ENCODE measurements at places on chromosomes 5 and 9.
A peak's percentile ranks its signal among the peaks of the same experiment; 100 is the strongest.

DNA sequence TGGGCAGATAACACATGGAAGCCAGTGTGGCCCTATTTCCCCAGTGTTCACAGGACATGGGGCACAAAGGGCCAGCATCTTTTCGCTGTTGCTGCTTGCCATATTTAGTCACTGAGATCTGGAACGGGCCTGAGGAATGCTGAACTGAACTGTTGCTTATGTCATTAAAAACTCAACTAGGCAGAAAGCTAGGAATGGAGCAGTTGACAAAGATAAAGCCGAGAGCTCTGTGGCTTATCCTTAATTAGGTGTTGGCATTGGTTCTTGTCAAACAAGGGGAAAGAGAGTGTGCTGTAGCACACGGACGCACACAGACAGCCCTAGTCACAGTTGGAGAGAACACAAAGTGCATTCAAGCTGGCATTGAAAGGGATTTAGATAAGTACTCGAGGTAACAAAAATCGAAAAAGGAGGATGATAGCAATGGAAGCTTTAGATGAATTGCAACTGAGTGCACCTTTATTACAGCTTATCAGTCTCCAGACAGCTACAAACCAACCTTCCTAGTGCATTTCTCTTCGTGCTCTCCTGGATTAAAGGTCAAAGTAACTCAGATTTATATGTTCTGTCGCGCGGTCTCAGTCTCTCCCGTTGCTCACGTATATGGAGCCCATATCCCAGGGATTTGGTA is 450.2 kb upstream of the ZNF608 start:
- DNase-seq, result no peak

- DNase-seq, result peak; percentile 35
These were observed 109.8 kb upstream of the TBC1D2 start for GRCh38 chr9:98365227-98365669.

DNA sequence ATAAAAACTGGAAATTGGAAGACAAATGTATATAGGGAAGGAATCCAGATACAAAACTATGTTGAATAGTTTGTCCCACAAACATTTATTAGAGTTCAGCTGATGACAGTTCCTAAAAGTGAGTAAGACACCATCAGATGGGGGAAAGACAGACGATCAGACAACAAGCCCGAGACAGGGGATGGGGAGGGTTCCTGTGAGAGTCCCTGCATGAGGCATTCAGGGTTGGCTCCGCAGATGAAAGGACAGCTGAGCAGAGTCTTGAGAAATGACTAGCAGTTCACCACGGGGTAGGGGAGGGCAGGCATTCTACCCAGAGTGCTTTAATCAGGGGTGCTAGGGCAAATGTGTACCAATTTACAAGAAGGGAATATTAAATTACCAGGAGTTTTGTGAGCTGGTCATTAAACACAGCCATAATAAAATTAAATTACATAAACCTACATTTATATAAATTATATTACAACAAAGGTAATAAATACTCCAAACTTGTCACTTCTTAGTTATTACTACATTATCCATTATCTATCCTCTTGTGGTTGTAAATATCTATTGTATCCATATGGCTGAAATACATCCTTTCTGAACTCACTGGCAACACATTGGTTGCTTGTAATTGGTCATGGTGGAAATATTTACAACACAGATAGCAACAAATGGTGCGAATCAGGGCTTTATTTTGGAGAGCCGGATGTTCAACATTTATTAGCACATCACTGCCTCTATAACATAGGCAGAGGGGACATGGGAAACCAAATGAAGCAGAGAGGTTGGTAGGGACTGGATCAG is 27.8 kb downstream of the TNFSF15 start:
- no peak for DNase-seq

DNA sequence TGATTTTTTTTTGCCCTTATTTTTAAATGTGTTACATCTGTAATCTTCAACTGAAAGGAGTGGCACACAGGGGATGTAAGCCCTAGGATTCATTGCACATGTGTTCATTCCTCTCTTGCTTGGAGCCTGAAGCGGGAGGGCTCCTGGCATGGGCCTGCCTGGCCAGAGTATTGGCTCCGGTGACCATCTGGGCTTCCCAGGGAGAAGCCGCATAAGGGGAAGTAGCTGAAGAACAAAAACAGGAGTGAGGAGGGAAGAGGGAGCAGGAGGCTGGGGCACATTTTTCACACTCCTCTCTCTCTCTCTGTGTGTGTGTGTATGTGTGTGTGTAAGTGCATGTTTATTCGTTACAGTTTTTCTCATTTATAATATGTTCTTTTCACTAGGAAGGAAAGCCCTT is 269.9 kb downstream of the PRR16 start:
- DNase-seq, result no peak

DNA sequence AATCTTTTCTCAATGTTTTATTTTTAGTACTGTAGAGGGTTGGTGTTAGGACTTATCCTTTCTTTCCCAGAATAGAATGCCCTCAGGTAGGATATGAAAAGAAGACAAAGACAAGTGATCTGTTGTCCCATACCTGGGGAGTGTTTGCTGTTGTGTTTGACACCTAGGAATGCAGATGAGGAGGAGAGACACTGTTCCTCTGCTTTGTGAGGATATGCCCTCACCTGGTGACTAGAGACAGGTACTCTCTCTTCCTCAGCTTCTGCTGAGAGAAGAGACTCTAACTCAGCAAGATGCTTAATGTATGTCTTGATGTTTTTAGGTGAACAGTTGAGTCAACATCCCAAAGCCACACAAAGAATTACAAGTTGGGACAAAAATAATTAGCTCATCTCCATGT is 468.4 kb downstream of the PRR16 start:
- DNase-seq, result no peak

- DNase-seq, result no peak
These were observed 429.2 kb upstream of the SGCD start for GRCh38 chr5:155897761-155898160.

GRCh38 chr5:111756581-111757354 is at the start of gene NREP:
Gene NREP (minus strand): TSS chr5:111757194. CDS start chr5:111755772, 1,422 bp downstream.
- DNase-seq, result peak; percentile 73

GRCh38 chr5:176985516-176985915 is 21.1 kb downstream of the UIMC1 start:
- DNase-seq, result peak; percentile 64

DNA sequence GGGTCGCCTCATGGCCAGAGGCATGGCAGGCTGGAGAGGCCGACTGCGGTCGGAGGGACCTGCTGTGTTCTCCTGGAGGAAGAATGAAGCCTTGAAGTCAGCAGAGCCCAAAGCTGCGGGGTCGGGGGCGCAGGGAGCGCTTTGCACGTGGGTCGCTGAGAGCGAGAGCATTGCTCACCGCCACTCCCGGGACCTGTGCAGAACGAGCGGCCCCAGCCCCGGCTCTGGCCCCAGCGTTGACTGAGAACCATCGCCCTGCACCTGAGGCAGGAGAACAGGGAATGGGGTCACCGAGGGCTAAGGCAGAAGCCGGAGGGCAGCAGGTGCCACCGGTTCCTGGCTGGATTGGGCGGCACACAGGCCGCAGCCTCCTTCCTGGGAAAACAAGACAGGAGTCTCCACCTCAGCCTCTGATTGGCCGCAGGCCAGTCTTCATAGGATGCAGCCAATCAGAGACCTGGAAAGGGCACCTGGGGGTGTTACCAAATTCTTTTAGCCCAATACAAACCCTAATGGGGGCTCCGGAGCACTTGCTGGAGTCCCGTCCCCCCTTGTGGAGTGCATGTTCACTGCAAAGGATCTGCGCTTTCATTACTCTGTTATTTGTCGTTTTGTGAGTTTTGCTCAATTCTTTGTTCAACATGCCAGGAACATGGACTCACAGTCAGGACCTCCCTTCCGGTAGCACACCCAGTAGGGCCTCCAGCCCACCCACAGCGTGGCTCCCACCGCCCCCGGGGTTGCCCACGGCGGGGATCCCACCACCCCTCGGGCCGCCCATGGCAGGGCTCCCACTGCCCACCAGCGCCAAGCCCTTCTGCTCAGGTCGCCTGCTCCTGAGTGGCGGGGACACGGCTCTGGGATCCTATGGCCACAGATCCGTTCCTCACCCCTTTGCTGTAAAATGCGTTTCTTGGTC is 24.7 kb upstream of the SLC6A19 start:
- DNase-seq, result no peak

- no peak for DNase-seq
These were observed 270.1 kb upstream of the PTGER4 start for GRCh38 chr5:40409601-40410000.

DNA sequence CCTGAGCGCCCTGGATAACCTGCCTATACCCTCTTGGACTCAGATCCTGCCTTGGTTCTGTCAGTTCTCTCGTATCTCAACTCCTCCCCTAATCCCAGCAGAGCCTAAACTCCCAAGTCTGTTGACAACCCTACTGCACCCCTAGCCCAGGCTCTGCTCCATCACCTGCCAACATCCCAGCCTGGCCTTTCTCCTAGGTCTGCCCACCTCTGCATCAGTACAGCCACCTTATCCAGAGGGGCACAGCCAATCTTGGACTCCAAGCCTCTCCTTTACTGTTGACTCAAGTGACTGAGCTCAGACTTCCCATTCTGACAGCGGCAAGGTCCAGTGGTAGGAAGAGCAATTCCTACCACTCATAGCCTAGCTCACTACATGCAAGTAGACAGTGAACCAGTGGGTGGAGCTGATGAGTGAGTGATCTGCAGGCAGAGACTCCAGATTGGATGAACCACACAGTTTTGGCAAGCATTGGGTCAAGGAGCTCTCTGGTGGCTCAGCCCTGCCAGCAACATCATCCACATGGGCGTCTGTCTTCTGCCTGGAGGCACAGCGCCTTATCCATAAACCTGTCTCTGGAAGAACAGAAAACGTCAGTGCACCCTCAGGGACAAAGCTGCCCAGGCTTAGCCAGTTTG is 26.5 kb downstream of the TRMO start:
- DNase-seq, result peak; percentile 16

GRCh38 chr9:134604834-134605233 is 36.8 kb upstream of the COL5A1 start:
- DNase-seq, result no peak

- DNase-seq, result peak; percentile 30
These were observed 27.1 kb upstream of the MYORG start for GRCh38 chr9:34403554-34404380.

GRCh38 chr5:132269635-132270334 is 12.3 kb downstream of the PDLIM4 start:
- DNase-seq, result no peak

DNA sequence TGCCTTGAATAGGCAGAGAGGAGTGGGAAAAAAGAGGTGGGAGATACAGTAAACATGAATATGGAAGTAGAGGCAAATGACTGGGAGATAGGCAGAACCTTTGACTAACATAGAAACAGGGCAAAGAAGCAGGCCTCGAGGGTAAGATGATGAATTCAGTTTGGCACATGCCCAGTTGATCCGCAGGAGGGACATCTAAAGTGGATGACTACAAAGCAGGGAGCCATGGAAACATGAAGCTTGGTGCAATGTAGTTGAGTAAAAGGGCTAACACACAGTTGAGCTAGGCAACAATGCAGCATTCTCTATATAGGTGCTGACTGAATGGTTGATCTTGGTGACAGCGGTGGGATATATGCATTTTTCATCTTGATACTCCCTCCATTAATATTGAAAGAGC is 253.8 kb downstream of the DMRT2 start:
- DNase-seq, result no peak

DNA sequence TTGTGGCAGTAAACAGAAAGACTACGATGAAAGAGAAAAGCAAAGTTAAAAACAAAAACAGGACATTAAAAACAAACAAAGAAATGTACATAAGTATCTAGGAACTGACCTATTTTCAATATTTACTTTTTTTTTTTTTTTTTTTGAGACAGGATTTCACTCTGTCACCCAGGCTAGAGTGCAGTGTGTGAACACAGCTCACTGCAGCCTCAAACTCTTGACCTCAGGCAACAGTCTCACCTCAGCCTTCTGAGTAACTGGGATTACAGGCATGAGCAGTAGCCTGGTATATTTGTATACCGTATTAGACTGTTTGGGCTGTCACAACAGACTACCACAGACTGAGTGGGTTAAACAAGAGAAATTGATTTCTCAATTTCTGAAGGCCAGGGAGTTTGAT is 1189.1 kb downstream of the CDH9 start:
- DNase-seq, result no peak

DNA sequence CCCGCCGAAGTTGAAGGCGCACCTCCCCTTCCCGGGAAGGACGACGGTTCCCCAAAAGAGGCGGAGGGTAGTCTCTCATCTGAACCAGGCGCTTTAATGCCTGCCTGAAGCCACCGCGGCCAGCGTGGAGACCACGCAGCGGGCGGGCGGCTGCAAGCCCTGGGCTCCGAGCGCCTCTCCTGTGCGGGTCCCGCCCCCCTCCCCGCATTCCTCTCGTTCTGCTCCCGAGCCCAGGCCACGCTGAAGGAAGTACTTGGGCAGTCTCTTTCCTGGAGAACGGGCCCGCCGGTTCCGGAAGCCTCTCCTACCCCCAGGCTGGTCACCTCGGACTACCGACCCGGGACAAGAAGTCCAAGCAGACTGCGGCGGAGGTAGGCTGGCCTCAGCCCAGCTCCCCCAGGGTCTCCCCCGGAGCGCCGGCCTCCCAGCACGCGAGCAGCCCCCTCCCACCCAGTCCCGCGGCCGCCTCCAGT is 571 bp downstream of the PPIC start:
- peak; percentile 12 for DNase-seq

- DNase-seq, result no peak
These were observed 24.9 kb upstream of the CRHBP start for GRCh38 chr5:76927961-76928360.

- DNase-seq, result no peak
These were observed 76.8 kb downstream of the TTLL11 start for GRCh38 chr9:122016309-122016708.

DNA sequence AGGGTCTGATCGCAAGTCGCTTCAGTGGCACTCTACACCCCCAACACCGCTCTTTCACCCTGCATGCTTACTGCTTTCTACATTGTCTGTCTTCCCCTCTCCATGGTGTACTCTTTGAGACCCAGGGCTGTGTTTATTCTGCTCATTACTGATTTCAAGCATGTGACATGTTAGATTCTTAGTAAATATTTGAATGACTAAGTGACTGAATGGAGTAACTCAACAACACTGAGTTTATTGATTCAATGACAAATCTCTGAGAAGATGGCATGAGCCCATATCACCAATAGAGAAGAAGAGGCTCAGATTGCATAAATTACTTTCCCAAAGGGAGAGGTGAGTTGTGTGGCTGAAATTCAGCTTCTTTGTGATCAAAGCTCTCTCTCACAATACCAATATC is 89.7 kb upstream of the OSMR start:
- no peak for DNase-seq

- no peak for DNase-seq
These were observed 65.0 kb downstream of the ST8SIA4 start for GRCh38 chr5:100838048-100838473.
